A549 treated with CORT108297 at 1 μM for 4 hours (cell line): ENCODE measurements at places on chromosomes 3 and 15. TPM values are rescaled to one million over a fixed set of nuclear protein-coding genes. Genes with fewer than 3 reads are reported as not detected.

ACAD11 gene
- total RNA-seq, result 4.6 to 7.9 TPM (median 5.2 TPM) in 5 replicates

SLC12A1 gene
- not detected in 5 replicates for total RNA-seq

CHDH gene
- total RNA-seq, result 1.9 to 2.6 TPM (median 2.5 TPM) in 5 replicates

UBE3A gene
- total RNA-seq, result 16.8 to 31.0 TPM (median 20.6 TPM) in 5 replicates

RARRES1 gene
- 8.8 to 12.3 TPM (median 9.2 TPM) in 5 replicates for total RNA-seq

CAND2 gene
- total RNA-seq, result 0.31 to 0.50 TPM (median 0.46 TPM) in 5 replicates

CD200 gene
- total RNA-seq, result not detected in 5 replicates

PSTPIP1 gene
- 0.22 TPM in 1 of 5 replicates, not detected in the others for total RNA-seq

GATA2 gene
- 3.6 to 5.4 TPM (median 4.4 TPM) in 5 replicates for total RNA-seq

OR4F6 gene
- not detected in 5 replicates for total RNA-seq

MKRN2OS gene
- not detected in 5 replicates for total RNA-seq

C2CD4A gene
- total RNA-seq, result 0.05 to 0.11 TPM (median 0.07 TPM) in 5 replicates
